ENCODE measurements at places on chromosomes 12 and 14. TPM values are rescaled to one million over a fixed set of nuclear protein-coding genes. Genes with fewer than 3 reads are reported as not detected.
A peak's percentile ranks its signal among the peaks of the same experiment; 100 is the strongest.

DNA sequence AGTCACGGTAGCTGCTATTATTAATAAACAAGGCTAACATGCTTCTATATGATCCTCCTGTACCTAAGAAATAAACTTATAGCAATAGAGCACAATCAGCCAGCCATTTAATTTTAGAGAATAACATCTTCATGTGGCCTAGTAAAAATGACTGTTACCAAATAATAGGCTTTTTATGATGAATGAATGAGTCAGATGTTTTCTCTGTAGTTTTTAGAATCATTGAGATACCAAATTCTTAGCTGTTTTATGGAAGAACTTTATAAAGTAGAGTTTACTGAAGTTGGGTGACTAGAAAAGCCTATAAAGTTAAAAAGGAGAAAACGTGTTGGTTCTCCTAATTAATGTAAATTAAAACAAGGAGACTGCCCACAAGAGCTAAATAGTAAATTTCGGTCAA lies 40.7 kb downstream of the WNK1 start:
- no peak for DNase-seq

GRCh38 chr12:63496654-63497053 lies 171.6 kb downstream of the DPY19L2 start:
- DNase-seq, result no peak

Gene HCAR3
- polyA plus RNA-seq, result not detected

Gene HRK
- 3.0 TPM for polyA plus RNA-seq

DNA sequence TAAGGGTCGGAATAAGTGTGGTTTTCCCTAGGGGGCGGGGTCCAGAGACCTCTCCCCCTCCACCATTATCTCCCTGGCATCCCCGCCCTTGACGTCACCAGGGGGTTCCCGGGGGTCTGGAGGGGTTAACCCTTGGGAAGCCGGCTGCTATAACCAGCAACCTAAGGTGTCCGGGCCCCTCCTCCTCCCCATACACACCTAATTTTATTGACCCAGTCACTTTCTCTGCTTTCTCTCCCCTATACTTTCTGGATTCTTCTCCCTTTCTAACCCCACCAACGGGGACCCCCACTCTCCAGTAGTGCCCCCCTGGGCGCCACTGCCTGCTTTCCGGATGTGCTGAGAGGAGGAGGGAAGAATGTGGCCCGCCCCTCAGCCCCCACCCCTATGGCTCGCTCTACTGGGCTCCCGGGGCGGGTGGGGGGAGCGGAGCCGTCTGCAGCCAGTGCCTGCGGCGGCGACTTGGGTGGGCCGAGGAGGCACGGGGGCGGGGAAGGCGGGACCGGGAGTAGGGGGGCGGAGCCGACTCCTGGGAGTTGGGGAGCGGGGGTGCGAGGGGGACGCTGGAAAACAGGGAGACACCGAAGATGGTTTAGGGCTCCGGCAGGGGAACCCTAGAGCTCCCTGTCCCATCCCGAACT lies 1.8 kb downstream of the GLI1 start:
- no peak for DNase-seq

Gene HOXC13
- polyA plus RNA-seq, result not detected

GRCh38 chr12:26567126-26567525 lies 265.9 kb downstream of the ITPR2 start:
- no peak for DNase-seq

GRCh38 chr12:63006536-63006935 lies 71.6 kb upstream of the PPM1H start:
- no peak for DNase-seq

DNA sequence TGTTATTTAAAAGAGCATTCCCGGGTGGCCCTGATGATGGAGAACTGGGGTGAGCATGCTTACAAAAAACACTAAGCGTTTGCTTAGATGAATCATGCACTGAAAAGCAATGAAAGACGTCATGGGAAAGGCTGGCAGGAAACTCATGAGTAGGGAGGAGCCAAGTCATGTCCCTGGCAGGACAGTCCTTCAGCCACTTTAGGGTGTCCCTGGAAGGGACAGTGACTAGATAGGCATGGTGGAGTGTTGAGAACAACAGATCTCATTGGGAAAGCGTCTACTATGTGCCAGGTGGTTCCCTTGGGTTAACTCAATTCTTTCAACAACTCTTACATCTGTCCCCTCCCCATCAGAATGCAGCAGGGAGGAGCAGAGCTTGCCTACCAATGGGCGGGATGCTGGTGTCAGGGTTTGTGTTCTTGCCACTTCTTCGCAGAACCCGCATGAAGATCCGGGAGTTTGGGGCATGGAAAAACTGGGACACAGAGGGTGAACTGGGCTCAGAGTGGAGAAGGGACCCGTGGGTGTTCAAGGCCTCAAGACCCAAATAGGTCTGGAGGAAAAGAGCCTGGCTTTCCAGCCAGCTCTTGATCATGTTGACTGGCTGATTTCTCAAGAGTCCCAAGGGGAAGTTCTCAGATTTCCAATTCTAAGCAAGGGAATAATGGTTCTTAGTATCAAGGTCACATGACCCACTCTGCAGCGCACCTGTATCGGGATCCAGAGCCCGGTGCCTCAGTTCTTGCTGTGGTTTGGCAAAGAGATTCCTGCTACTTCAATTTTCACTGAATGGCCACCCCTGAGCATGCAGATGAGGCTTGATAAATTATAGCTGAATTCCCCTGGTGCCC lies 653.9 kb upstream of the TBX3 start:
- DNase-seq, result peak; percentile 20

- DNase-seq, result no peak
These were observed 45.7 kb upstream of the KCNA5 start for GRCh38 chr12:4997939-4998338.

DNA sequence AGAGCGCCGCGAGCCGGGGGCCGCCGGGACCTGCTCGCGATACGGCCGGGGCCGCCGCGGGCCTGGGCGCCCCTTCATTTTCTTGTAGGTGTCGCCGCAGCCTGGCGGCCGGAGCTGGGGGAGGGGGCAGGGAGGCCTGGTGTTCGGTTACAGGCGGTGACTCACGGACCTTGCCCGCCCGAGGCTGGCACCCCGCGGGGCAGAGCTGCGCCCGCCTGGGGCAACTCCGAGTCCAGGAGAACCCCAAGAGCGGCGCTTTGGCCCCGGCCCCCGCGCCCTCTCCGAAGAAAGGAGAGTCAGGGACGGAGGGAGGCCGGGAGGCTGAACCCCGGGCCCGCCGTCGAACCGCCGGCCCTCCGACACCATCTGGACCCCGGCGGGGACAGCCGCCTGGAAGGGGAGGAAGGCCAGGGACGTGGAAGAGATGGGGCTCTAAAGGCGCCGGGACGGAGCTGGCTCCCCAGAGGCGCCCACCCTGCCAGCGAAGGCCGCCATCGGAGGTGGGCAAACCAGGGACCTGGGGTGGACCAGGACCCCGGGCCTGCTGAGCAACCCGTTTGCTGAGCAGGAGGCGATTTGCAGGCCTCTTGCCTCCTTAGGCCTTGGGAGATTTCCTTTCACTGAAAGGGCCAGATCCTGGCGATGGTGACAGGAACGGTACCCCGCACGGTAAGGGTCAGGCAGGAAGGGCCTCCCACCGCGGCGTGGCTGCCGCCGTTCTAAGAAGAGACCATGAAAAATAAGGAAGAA lies 843 bp upstream of the NUAK1 start:
- no peak for DNase-seq
